ENCODE measurements at places on chromosomes 13 and 19.

DNA sequence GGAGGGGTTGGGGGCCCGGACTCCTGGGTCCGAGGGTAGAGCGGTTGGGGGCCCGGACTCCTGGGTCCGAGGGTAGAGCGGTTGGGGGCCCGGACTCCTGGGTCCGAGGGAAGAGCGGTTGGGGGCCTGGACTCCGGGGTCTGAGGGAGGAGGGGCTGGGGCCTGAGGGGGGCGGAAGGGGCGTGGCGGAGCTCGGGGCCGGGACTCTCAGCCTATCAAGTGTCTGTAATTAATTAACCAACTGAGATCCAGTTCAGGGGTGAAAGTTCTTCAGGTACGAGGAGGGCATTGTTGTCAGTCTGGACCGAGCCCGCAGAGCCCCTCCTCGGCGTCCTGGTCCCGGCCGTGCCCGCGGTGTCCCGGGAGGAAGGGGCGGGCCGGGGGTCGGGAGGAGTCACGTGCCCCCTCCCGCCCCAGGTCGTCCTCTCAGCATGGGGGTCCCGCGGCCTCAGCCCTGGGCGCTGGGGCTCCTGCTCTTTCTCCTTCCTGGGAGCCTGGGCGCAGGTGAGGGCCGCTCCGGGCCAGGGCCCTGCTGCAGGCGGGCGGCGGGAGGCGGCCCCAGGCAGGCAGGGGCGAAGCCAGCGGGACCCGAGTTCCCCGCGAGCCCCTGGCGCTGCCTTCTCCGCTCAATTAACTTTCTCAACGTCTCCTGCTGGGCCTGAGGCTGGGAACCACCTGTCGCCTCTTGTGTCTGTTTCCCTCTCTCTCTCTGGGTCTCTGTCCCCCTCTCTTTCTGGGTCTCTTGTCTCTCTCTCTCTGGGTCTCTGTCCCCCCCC lies 697 bp downstream of the FCGRT start:
- no peak for DNase-seq

GRCh38 chr13:113528101-113528812 lies 37.7 kb upstream of the DCUN1D2 start:
- no peak for DNase-seq

GRCh38 chr19:41521931-41522555 lies 53.9 kb upstream of the CEACAM21 start:
- DNase-seq, result no peak

- DNase-seq, result no peak
Observed at GRCh38 chr19:40639638-40639982, 38.4 kb downstream of the LTBP4 start.

- no peak for DNase-seq
Observed at GRCh38 chr19:39277598-39277997, 9.4 kb downstream of the IFNL2 start.

DNA sequence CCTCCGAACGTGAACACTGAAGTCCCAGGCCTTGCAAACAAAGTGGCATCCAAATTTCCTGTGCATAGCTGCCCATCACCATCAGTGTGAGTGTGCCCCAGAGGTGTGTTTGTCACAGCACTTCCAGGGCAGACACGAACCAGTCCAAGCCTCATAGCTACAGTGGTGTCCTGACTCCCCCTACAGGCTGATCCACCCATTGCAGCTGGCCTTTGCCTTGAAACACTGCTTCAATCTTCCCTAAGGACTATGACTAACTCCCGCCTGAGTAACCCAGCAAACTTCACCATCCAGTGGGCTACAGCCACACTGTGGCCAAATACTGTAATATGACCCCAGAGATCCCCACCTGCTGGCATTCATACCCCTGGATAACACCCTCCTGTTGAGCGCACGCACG lies 3.9 kb downstream of the ZNF266 start:
- DNase-seq, result no peak

DNA sequence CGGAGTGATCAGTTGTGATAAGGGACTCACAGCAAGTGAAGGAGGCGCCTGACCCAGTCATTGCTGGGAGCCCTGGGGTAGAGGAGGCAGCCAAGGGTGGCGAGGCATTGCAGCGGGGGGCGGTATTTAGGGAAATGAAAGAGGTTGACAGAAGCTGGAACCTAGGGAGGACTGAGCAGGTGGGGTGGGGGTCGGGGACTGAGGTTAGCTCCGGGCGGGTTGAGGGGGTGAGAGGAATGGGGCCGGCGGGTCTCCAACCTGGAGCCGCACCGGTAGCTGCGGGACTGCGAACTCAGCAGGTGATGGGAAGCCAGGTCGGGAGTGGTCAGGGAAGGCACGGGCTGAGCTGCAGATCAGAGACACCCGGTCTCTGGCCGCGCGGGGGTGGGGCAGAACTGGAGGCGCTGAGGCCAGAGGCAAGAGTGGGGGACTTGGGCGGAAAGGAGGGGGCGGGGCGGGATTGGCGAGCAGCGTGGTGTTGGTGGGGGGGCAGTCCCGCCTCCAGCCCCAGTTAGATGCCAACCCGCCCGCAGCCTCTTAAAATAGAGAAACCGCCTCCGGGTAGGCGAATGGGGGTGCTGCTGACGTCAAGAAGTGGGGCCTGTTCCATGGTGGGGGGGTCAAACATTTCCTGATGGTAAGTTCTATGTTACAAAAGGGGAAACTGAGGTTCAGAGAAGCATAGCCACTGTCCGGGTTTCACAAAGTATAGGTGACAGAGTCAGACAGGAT lies 1.5 kb downstream of the MAST3 start:
- peak; percentile 48 for DNase-seq

GRCh38 chr13:47080621-47081020 lies 183.8 kb upstream of the HTR2A start:
- DNase-seq, result no peak

- no peak for DNase-seq
Observed at GRCh38 chr13:113164492-113164891, 6.0 kb downstream of the PROZ start.

Measured in KBM-7 (cell line).